Spleen (tissue), 13 donors: ENCODE measurements at places on chromosomes 4 and X. TPM values are rescaled to one million over a fixed set of nuclear protein-coding genes. Genes with fewer than 3 reads are reported as not detected.

ESX1 gene
- not detected for polyA plus RNA-seq

RIPPLY1 gene
- polyA plus RNA-seq = not detected

NAP1L2 gene
- polyA plus RNA-seq = 2.5 TPM

TMEM154 gene
- polyA plus RNA-seq = 5.0 TPM

ZNF185 gene
- 2.7 TPM for polyA plus RNA-seq

CDS1 gene
- polyA plus RNA-seq = 0.15 TPM

CFI gene
- 9.8 TPM for polyA plus RNA-seq

GRCh38 chr4:102560115-102560514 lies 59.0 kb downstream of the NFKB1 start:
- peaks cover 10% of the 10 kb centered on the region for H3K36me3 ChIP-seq
- H3K27ac ChIP-seq = peak overlapping the region; percentile 63
- H3K4me1 ChIP-seq = peaks cover 50% of the 10 kb centered on the region
- H3K4me3 ChIP-seq = peak overlapping the region; percentile 1

DNA sequence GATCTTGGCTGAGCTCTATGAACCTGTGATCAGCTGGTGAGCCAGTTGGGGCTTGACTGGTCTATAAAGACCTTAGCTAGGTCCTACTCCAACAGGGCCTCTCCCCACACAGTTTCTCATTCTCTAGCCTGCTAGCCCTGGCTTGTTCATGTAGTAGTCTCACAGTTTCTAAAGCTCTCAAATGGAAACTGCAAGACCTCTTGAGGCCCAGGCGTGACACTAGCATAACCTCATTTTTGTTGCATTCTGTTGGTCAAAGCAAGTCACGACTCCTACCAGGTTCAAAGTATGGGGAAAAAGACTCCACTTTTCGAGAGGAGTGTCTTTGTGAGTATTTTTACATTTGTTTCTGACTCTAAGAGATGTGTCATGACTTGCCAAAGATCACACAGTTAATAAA lies 50.9 kb downstream of the CEP44 start:
- H3K4me3 ChIP-seq = no peak overlapping the region
- H3K4me1 ChIP-seq = no peaks in the 10 kb centered on the region
- H3K36me3 ChIP-seq = no peaks in the 10 kb centered on the region
- DNase-seq = no peak
- no peaks in the 10 kb centered on the region for H3K27me3 ChIP-seq
- no peak overlapping the region for H3K27ac ChIP-seq

GRCh38 chr4:15965325-15965724 lies 2.4 kb upstream of the FGFBP2 start:
- H3K36me3 ChIP-seq = no peaks in the 10 kb centered on the region
- H3K27ac ChIP-seq = no peak overlapping the region
- no peak overlapping the region for H3K4me3 ChIP-seq
- no peak for DNase-seq
- H3K4me1 ChIP-seq = peaks cover 12% of the 10 kb centered on the region

DNA sequence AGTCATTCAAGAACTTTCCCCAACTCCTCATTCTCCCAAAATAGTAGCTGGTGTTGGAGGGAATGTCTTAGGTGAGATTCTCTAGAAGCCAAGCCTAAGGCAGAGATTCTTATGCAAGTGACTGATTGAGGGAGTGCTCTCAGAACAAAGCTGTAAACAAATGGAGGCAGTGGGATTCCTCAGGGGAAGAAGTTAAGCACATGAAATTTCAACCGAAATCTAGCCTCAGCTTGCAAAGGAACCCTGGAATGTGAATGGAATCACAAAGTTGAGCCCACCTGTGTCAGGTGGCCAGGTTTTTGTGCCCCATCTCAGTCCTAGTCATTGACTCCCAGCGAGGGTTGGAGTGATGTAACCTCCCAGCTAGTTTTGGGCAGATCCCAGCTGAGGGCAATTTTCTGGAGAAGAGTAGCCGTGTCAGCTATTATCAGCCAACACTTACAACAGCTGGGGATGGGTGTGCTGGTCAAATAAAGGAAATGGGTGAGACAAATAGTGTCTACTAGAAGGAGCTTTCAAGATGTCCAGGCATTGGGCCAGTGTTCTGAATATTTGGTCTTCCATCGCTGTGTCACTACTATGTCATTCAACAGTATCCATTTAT lies 29.7 kb upstream of the FGF2 start:
- DNase-seq = no peak
- peaks cover 29% of the 10 kb centered on the region for H3K27me3 ChIP-seq
- H3K4me1 ChIP-seq = no peaks in the 10 kb centered on the region
- no peak overlapping the region for H3K4me3 ChIP-seq

- peak overlapping the region; percentile 27 for H3K4me3 ChIP-seq
- no peaks in the 10 kb centered on the region for H3K4me1 ChIP-seq
- H3K27me3 ChIP-seq = no peaks in the 10 kb centered on the region
- H3K27ac ChIP-seq = peak overlapping the region; percentile 10
- no peaks in the 10 kb centered on the region for H3K36me3 ChIP-seq
Measured at GRCh38 chrX:36963069-36963808, 44.9 kb upstream of the FAM47C start.
